ENCODE measurements at places on chromosomes 12 and 14.
A peak's percentile ranks its signal among the peaks of the same experiment; 100 is the strongest.

GRCh38 chr14:50082784-50083466, 33.4 kb downstream of the VCPKMT start:
- peak; percentile 76 for DNase-seq

GRCh38 chr12:50195832-50196231, 28.7 kb upstream of the CERS5 start:
- DNase-seq = no peak

DNA sequence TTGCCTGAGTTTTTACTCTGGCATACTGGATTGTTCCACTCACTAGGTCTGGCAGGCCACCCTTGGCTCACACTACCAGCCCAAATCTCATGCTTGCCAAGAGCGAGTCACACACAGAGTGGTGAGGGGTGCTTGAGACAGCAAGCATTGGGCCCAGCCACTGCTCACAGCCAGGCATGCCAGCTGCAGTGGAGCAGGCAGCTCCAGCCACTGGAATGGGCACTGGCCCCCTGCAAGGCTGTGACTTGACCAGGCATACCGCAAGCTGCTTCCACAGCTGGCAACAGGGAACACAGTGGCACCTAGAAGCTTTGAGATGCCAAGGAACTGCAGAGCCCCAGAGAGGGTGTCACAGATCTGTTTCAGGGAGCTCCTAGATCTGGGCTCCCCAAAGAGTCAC, 488.5 kb downstream of the LRFN5 start:
- no peak for DNase-seq

- DNase-seq = no peak
Observed at GRCh38 chr14:101090976-101091375, 187.5 kb upstream of the RTL1 start.

- DNase-seq = no peak
Observed at GRCh38 chr12:11856971-11857370, 207.5 kb downstream of the ETV6 start.

DNA sequence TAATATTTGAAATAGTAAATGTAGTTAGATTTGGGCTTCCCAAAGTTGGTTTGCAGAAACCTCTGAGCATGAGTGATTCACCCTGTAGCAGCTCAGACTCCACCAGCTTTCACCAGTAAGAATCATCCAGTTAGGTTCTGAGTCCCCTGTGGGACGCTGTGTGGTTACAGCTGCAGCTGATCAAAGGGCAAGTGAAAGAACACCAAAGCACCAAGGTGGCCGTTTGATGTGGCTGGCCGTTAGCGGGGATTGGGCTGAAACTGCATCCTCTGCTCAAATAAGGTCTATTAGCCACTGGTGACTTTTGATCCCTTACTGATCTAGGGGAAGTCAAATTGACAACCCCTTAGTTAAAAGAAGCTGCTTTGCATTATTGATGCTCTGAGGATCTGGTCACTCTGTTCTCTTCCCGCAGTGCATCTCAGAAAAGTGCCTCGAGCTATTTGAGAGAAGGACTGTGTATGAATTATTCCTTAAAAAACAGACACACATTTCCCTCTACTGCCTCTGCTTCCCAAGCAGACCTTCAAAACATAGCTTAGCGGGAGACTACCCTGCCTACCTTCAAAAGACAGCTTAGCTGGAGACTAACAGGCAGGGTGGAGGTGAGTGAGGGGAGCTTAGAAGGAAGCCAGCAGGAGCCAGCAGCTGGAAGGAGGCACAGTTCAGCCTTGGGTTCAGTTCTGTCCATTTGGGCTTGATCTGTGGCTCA, 3.7 kb downstream of the ABHD12B start:
- DNase-seq = peak; percentile 45

DNA sequence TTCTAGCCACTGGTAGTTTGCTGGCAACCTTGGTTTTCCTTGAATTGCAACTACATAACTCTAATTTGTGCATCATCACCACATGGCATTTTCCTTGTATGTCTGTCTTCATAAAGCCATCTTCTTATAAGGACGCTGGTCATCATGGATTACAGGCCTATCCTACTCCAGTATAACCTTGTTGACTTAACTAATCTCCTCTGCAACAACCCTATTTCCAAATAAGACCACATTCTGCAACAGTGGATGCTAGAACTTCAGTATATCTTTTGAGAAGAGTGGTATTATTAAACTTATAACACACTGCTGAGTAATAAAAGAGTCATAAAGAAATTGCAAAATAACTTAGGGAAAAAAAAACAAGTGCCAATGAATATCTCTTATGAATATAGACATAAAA, 511.8 kb upstream of the FOXG1 start:
- no peak for DNase-seq

- no peak for DNase-seq
Observed at GRCh38 chr14:102528431-102529170, 19.0 kb upstream of the ANKRD9 start.

GRCh38 chr14:94058128-94058673, 22.8 kb downstream of the DDX24 start:
- DNase-seq = no peak

GRCh38 chr12:51270067-51270950, at the start of gene SMAGP:
TSS of gene SMAGP (minus strand) at chr12:51270415. CDS start at chr12:51269278, 1,137 bp downstream.
- peak; percentile 30 for DNase-seq

GRCh38 chr14:91899213-91899612, 31.9 kb upstream of the TC2N start:
- DNase-seq = peak; percentile 11

DNA sequence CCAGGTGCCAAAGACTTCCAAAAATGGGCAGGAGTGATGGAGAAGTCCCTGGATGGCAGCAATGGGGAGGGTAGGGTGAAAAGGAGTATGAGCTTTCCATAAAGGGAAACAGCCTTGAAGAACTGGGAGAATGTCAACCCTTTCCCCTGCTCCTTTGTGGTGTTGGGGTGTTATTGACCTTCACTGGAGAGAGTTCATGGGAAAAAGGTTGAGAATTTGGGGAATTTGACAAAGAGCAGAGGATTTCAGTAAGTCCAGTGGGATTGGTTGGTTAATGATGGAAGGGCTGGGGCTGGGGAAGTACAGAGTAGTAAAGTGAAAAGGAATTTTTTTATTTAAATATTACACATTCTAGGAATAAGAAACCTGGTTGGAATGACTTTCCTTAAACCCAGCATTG, 116.6 kb downstream of the ERC1 start:
- no peak for DNase-seq

DNA sequence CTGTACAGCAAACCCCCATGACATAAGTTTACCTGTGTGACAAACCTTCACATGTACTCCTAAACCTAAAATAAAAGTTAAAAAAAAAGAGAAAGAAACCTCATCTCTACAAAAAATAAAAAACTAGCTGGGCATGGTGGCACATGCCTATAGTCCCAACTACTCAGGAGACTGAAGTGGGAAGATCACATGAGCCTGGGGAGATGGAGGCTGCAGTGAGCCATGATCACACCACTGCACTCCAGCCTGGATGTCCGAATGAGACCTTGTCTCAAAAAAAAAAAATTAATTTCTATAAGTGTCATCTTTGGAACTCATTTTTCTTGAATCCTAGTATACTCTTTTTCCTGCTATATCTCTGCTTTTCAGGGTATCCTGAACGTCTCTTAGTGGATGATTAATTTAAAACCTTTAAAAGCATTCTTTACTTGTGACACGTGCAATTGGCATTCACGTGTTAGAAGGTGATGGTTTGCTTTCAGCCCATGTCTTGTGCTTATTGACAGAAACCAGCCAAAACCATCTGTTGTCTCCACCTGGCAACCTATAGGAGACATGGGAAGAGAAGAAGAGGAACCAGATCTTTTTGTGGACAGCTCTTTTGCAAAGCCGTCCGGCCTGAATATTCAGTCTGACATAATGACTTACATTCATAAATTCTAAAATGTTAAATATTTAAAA, 30.6 kb upstream of the PPFIBP1 start:
- no peak for DNase-seq

DNA sequence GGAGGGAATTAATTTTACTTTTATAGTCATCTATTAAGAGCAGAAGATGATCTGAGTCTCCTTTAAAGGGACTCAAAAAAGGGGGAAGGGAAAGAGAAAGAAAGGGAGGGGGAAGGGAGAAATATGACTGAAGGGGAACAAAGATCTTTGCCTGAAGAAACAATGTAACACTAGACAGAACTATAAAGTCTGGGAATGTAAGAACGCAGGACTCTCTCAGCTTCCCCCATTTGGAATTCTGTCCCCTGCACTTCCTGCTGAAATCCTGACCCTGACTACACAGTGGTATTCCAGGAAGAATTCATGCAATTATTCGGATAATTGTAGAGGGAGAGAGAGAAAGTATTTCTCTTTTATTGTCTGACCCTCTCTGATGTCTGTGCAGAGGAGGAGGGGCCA, 8.6 kb upstream of the HOXC11 start:
- no peak for DNase-seq
